ENCODE measurements at places on chromosomes 4 and X.

GRCh38 chr4:75004755-75005668 is 72.1 kb downstream of the PARM1 start:
- no peak for DNase-seq

DNA sequence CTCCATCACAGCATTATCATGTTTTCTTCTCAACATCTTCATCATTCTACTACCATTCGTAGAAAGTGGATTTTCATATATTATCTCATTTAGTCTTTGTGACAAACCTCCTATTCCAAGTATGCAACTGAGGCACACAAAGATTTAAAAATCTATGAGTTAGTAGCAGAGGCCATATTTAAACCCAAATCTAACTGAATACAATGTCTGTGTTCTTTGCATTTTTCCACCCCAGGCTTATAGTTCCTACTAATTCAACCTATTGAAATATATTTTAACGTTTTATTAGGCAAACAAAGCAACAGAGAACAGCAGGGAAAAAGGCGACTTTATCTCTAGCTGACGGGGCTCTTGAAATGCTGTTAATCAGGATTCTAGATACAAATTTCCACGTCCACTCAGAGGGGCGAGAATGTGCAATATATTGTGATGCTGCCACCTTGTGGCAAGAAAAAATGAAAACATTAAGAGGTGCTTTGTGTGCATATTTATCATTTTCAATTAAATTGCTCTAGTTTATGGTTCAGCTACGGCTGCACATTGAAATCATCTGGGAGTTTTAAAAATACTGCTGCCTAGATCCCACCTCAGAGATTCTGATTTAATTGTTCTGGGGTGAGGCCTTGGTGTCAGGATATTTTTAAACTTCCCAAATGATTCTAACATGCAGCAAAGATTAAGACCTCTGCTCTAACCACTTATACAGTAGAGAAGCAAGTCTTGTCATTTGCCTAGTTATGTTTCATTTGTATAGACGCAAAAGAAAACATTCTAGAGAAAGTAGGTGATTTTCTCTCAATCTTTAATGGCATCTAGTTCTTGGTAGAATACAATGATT is 315.9 kb downstream of the MAPK10 start:
- peak; percentile 43 for DNase-seq

DNA sequence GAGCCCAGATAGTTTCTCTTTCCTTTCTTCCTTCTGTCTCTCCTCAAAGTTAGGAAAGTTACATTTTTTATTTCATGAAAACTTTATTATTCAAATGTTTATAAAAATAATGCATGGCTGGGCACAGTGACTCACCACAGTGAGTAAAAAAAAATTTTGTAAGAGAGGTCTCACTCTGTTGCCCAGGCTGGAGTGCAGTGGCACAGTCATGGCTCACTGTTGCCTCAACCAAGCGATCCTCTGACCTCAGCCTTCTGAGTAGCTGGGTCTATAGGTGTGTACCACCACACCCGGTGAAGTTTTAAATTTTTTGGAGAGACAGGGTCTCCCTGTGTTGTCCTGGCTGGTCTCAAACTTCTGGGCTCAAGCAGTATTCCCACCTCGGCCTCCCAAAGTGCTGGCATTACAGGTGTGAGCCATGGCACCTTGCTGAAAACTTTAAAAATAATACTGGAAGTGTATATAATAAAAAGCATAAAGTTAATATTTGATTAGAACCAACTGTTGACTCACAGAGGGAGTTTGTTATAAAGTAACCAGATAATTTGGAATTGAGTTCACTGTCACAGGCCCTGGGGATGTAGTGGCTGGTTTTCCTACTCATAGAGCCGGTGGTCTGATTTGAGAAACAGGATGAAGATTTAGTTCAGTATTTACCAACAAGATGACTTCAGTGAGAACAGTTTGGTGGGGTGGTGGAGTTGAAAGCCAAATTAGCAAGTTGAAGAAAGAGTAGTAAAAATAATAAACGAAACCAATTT is 18.0 kb downstream of the CMC4 start:
- no peak for DNase-seq

DNA sequence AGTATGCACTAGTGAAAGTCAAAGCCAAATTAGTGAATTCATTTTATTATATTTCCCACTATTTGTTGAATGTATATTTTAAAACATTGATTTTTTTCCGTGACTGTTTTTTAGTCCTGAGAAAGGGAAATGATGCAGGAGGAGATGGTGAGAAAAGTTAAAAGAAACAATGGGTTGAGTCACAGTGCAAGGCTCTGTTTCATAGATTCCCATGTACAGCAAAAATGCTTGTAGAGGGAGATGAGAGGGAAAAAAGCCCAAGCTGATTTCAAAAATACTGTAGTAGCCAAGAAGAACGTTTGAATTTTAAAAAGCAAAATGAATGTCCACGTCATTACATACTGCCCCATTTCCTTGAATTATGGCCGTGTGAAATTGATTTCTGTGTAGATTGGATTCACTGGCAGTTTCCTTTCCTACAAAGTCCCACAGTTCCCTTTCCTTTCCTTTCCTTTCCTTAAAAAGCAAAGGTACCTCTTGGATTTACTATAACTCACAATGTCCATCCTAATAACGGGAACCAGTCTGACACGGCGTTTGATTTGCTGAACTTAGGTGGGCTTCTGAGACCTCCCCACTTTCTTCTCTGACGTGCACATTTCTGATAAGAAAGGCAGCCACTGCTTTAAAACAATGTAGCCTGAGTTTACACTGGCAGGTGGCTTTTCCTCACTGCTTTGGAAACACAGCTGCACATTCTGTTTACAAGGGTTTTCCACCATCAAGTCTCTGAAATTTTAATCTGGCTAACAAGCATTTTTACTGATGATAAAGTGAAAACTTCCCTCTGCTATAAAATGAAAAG is 63.7 kb downstream of the SPCS3 start:
- no peak for DNase-seq

DNA sequence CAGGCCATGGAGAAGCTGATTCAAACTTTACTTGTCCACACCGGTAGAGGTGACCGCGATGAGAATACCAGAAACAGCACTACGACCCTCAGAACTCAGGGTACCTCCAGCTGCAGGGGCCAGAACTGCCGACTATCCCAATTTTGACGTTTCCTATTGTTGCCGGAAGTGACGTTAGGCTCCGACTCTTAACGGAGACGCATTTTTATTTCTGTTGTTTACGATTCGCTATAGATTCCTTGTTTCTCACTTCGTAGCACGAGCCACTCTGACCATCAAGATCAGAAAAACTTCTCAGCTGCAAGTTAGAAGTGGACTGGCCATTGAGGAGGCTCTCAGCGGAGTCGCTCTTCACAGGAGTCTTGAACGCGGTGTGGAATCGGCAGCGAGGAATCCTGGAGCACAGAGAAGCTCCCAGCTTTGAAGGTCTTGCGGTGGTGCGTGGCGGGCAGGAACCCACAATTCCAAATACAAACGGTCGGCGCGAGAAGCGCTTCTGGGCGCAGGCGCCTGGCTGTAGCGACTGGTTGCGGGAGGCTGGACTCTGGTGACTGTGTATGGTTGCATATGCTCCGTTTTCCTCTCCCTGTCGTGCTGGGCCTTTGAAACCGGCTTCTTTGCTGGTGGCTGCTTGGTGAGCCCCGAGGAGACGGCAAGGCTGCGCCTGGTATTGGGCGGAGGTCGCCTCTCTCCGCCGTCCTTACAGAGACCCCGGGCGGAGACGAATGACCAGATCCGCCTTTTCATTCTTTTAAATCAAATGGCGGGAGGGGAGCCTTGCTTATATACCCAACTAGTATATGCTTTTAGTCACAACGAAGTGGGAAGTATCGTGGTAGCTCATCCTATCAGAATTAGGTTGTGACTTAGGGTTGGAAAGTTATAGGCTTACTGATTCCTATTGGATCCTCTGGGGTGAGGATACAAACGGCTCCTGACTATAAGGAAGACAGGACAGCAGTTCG is at the start of the genes CEP44 and FBXO8:
CEP44 (plus strand) TSS at position 405 of the 965 bp plus-strand sequence. CDS start 15,211 bp downstream, outside the sequence.
FBXO8 (minus strand) TSS at position 161 of the 965 bp plus-strand sequence. CDS start 20,575 bp downstream, outside the sequence.
- DNase-seq = peak; percentile 91

DNA sequence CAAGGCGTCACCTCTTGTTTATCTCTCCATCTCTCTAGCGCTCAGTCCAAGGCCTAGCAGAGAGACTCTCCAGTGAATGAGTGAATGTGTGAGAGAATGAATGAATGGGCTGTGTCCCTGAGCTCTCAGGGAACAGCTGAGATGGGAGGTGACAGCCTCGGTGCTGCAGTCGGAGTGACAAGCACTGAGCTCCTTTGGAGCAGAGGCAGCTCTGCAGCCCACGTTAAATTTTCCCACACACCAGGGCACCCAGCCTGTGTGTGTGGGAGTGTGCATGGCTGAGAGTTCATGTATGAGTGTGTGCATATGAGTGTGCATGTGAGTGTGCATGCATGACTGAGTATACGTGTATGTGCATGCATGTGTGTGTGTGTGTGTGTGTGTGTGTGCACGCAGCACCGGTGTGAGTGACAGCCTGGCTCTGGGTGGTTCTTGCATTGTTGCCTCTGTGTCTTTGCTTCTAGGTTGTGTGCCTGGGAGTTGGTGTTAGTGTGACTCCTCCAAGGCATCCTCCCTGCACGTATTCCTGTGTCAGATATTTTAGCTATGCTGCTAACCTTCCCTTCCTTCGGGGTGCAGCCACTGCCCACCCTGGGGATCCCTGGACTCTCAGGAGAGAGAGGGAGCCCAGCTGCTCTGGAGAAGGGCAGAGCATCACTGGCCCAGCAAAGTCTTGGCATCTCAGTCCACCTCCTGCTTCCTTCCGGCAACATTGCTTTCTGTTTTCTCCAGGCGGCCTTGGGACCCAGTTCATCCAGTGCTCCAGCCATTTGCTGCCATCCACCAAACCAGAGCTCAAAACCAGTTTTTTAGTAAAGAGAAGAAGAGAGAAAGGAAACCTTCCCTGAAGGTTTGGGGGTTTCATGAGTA is 98.6 kb downstream of the PPP2R2C start:
- no peak for DNase-seq

DNA sequence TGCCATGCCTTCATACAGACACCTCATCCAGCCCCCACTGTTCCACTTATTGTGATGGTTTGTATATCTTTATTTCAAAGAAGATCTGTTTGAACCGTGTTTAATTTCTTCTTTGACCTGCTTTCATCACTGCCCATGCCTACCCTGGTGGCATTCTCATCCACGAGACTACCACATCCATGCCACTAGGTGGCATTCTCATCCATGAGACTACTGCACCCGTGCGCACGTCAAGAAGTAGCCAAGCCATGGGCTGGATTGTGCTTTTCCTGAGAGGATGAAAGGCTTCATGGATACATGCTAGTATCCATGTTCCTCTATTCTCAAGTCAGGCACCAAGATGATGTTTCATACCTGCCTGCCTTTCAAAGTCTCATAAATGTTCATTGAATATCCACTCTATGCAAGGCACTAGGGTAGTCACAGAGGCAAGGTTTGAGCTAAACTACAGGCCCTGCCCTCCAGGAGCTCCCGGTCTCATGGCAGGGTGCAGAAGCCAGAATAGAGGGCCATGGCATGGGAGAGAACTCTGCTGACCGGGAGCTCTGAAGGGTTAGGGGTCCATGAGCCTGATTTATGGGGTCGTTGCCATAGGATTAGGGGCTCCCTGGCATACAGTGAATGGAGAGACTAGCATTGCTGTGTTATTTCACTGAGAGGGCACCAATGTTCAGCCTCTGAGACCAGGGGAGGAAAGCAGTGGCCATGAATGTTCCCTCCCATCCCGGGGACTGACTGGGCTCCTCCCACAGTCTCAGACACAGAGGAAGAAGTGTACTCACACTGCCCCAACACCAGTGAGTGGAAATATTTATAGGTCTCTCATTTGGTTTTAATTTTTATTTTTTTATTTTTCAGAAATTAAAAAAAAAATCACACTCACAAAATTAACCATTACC is 24.8 kb upstream of the EOLA2 start:
- DNase-seq = peak; percentile 68

DNA sequence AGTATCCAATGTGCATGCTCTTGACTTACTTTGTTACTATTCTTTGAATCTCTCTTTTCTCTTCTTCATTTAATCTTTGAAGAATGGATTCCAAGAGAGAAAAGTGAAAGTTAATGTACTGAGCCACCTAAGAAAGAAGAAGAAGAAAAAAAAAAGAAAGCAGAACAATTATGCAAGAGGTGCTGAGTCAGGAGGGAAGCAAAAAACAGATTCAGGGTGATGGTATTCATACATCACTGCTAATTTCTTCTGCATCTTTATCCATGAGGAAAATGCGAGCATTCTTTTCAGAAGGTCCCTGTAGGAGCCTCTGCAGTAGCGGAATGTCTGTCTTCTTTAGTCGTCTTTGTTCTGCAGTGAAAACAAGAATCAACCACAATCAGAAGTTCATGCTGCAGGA is 43.9 kb downstream of the RASSF6 start:
- DNase-seq = no peak

DNA sequence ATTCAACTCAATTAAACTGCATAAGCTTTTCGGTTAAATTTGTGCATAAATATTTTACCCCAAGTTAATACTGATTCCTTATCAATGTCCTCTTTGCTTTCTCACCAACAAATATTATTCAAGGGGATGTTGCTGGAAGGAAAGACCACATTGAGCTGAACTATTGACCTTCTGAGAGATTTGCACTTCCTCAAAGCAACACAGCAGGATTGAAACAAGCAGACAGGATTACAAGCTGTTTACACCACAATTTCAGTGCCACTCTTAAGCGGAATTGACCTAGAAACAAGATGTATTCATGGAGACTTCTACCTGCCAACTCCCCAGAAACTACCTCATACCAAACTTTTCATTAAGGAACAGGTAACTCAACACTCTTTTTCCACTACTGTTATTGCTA is 96.5 kb upstream of the DUSP21 start:
- no peak for DNase-seq

DNA sequence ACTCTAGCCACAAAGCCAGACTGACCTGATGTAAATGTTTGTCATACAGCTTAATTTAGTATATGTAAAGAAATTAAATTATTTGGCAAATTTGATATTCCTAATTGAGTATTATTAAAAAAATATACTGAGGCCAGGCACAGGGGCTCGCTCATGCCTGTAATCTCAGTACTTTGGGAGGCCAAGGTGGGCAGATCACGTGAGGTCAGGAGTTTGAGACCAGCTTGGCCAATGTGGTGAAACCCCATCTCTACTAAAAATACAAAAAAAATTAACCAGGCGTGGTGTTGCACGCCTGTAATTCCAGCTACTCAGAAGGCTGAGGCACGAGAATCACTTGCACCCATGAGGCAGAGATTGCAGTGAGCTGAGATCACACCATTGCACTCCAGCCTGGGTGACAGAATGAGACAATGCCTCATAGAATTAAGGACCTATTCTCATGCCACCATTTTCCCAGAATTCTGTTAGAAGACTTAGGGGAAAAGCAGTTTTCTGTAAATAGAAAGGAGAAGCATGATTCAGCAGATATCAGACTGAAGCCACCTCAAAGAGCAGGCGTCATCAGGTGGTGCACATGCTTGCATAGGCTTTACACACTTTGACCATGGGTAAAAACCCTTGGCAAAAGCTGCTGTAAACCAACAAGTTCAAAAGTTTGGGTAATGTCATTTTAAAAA is 6.1 kb downstream of the UBQLN2 start:
- no peak for DNase-seq

DNA sequence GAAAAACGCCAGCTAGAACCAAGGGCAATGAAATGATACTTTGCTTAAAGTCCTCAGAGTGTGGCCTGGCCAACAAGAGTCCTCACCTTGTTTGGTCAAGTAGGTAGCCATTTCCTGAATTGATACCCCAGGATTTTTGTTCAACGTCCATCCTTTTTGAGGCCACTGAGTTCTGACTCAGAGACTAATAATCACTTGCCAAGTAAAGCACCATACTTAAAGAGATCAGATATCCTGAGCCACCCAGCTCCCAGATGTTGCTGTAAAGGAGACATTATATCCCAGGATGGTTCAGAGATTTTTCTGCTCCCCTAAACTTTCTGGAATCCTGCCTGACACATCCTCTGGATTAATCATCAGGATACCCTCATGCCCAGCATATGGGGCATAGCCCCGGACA is 190.9 kb downstream of the RAP1GDS1 start:
- DNase-seq = no peak
